ENCODE measurements at places on chromosomes 11 and 22.

DNA sequence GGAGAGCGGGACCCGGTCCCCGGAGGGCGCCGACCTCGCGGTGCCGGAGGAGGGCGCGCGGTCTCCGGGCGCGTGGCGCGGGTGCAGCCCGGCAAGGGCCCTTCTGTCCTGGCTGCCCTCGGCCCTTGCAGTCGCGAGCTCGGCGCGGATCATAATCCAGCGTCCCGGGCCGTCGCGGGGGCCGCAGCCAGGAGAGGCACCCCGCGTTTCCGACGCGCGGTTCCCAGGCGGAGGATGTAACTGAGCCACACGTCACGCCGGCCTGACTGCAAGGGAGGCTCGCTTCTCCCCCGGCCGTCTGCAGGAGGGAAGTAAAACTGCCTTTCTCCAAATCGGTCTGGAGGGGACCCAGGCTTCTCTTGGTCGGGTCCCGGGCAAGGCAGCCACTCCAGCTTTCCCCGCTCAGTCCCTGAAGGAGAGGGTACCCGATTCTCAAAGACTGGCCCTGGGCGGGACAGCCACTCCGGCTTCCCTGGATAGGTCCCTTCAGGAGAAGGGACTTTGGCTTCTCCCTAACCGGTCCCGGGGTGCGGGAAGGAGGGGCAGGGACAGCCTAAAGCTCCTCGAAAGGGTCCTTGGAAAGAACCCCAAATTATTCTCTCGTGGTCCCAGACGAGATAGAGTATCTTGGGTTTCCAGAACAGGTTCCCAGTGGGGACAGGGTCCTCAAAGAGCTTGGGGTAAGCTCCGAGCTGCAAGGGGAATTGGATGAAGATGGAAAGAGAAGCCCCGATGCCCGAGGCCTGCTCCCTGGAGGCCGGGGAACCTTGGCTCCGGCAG is 836 bp downstream of the SPON1 start:
- DNase-seq = no peak

DNA sequence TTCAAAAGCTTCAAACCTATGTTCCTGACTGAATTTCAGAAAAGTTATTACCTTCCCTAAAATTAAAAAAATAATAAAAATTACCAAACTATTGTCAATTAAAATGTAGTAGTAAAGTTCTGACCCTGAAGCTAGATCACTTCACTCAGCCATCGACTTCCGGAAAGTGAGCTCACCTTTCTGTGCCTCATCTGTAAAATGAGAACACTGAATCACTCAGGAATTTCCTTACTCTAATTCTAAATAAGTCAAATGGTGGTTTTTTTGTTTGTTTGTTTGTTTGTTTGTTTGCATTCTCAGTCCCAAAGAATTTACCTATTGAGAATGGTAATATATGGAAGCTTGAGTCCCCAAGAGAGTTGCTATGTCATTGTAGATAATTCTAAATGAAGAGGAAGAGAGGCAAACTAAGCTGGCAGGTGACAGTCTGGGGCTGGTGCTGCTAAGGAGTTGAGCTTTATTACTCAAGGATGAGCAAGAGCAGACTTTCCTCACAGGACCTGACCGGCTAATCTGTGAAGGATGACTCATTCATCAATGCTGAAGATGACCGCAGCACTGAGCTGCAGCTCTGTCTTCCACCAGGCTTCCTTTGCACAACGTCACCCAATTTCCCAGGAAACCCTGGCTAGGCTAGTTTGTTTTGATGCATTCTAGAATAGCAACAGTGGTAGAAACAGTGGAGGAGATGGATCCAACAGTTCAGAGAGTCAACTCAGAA is 248.8 kb downstream of the RAB38 start:
- no peak for DNase-seq

DNA sequence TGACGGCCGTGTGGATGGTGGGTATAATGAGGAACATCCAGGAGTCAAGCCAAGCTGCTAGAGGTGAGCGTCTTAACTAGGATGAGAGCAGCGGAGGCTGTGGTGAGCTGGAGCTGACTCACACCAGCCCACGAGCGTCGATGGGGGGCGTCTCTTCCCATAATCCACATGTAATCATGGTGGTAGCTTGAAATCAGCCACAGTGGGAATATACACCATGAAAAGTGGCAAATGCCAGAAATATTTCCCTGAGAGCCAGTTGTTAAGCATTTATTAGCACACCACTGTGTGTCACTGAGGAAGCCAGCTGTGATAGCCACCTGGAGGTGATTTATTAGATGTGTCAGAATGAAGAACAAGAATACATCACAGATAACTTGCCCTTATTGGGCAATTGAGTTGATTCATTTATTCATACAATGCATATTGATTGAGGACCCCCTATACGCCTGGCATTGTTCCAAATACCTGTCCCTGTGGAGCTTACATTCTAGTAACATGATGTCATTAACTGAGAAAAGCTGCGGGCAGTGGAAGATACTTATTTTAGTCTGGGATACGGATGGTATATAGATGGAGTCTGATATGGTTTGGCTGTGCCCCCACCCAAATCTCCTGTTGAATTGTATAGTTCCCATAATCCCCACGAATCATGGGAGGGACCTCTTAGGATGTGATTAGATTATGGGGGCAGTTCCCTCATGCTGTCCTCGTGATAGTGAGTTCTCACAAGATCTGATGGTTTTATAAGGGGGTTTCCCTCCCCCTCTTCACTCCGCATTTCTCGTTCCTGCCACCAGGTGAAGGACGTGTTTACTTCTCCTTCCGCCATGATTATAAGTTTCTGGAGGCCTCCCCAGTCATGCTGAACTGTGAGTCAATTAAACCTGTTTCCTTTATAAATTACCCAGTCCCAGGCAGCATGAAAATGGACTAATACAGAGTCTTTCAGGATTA is 473.4 kb downstream of the METTL15 start:
- no peak for DNase-seq

DNA sequence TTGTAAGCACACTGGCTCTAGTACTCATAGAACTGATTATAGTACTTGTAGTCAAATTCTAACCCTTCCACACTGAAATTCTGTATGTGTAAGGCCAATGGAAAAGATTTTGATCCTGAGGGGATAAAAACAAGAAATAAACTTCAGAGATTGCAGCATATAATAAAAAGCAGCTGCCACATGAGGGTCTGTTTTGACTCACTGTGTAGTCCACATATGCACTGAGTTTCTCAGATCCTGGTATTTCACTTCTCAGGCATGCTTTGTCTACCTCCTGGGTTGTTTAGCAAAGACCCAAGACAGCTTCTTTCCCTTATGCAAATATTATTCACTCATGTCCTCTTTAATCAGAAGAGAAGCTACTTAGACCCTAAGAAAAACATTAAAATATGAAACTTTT is 71.1 kb upstream of the SLC5A12 start:
- DNase-seq = no peak

- no peak for DNase-seq
Measured at GRCh38 chr11:122115524-122116379, at the start of gene BLID. BLID (minus strand) TSS chr11:122116215; CDS start chr11:122115922, 293 bp downstream.

DNA sequence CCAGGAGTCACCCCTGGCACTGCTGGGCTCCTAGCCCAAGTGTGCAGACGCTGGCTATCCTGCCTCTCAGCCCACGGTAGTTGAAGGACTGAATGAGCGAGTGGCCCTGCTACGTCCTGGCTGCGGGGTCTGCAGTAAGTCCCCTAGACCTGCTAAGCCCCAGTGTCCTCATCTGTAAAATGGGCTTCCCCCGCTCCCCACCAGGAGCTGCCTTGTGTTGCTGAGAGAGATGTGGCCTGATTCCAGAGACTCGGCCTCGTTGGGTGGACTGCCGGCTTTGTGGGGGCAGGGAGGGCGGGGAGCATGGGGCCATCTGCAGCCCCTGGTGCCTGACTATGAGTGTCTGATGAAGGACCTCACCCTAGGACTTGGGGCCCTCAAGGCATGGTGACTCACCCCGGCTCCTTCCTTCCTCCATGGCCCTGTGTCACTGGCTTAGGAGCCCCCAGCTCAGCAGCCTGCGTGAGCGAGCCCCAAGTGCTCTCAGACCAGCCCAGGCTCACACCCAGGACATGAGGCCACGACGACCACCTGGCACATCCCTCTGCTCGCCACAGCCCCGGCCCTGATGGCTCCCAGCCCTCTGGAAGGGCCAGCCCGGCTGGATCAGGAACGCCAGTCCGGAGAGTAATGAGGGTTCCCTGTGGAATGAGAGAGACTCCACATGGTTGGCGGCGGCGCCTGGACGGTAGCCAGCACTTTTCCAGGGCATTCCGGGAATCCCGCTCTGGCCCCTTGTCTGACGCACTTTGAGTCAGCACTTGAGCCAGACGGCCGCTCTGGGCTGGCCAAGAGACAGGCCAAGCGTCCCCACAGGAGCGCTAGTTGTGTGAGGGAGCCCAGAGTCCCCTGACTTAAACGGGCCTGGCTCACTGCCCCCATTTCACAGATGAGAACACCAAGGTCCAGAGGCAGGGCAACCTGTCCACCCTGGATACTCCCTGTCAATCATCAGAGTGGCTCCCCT is 50.5 kb upstream of the SHISAL1 start:
- no peak for DNase-seq

DNA sequence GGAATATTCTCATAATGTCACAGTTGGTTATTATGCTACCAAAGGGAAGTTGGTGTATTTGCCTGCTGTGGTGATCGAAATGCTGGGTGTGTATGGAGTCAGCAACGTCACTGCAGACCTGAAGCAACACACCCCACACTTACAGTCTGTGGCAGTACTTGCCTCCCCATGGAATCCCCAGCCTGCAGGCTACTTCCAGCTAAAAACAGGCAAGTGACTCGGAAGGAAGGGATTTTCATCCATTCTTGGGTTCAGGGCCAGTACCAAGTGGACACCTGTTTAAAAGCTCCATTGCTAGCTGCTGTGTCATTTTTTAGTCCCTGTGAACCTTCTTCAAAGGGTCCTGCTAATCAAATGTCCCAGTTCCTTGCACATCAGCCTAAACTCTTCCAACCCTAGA is 149.6 kb downstream of the C11orf91 start:
- no peak for DNase-seq

DNA sequence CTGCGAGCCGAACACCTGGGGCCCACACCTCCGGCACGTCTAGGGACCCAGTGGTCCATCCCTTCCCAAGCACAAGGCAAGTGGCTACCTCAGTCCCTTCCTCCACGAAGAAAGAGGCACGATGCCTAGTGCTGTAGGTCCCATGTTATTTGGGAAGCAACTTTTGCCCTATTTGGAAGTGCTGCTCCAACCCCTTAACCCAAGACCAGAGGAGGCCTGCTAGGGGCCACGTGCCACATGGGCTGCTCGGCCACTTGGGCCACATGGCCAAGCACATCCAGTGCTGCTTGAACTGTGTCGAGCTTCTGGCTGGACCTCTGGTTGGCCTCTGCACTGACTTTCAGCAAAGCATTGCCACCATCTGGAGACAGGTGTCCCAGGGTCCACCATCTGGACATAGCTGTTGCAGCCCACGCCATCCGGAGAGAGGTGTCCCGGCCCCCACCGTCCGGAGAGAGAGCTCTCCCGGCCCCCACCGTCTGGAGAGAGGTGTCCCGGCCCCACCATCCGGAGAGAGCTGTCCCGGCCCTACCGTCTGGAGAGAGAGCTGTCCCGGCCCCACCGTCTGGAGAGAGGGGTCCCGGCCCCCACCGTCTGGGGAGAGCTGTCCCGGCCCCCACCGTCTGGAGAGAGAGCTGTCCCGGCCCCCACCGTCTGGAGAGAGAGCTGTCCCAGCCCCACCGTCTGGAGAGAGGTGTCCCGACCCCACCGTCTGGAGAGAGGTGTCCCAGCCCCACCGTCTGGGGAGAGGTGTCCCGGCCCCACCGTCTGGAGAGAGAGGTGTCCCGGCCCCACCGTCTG is 6.5 kb upstream of the B4GALNT4 start:
- DNase-seq = no peak

GRCh38 chr22:44407987-44408828 is 89.8 kb downstream of the RTL6 start:
- no peak for DNase-seq

DNA sequence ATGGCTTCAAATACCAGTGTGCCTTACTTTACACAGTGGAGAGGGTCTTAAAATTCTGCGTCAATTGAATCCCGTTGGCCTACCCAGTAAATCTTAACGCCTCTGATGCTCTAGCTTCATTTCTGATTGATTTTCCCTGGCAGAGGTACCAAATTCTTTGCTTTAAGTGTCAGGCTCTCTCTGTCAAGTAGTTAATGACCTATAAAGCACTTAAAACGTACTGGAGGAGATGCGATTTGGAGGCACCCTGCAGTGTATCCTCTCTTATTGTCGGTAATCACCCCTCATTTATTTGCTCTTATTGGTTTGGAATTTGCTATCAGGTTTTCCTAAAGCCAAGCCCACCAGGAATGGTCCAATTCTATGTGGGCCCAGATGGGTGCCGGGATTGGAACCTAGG is 59.2 kb downstream of the NFAM1 start:
- DNase-seq = no peak

DNA sequence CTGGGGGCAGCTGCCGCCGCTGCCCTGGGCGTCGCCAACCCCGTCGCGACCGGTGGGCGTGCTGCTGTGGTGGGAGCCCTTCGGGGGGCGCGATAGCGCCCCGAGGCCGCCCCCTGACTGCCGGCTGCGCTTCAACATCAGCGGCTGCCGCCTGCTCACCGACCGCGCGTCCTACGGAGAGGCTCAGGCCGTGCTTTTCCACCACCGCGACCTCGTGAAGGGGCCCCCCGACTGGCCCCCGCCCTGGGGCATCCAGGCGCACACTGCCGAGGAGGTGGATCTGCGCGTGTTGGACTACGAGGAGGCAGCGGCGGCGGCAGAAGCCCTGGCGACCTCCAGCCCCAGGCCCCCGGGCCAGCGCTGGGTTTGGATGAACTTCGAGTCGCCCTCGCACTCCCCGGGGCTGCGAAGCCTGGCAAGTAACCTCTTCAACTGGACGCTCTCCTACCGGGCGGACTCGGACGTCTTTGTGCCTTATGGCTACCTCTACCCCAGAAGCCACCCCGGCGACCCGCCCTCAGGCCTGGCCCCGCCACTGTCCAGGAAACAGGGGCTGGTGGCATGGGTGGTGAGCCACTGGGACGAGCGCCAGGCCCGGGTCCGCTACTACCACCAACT is 1.0 kb downstream of the FUT4 start:
- DNase-seq = no peak

DNA sequence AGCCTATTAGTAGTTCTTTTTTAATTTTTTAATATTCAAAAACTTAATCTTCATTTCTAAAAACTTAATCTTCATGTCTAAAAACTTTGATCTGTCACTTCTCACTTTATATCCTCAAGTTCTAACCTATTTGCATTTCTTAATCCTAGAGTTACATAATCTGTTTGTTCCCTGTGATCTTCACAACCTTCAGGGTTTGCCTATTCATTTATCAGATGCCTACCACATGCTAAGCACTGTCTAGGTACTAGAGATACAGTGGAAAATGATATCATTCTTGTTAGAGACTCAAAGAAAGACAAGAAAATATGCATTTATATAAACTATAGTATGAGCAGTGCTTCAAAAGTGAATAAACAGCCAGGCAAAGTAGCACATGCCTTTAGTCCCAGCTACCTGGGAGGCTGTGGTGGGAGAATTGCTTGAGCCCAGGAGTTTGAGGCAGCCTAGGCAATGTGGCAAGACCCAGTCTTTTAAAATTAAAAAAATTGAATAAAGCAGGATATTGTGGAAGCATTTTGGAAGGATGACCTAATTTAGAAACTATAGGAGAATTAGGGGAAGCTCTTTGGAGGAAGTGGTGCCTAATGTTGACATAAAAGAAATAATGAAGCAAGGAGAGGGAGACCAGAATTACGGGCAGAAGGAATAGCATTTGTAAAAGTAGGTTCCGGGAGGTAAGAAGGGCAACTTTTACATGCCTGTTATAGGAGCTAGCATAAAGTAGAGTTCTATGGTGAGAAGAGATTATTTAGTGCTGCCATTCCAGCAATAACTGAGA is 54.4 kb upstream of the GRK2 start:
- DNase-seq = no peak

- no peak for DNase-seq
Measured at GRCh38 chr22:22565981-22566380, 6.9 kb upstream of the PRAME start.
